ENCODE measurements at places on chromosomes 3 and 15.

GRCh38 chr3:49296781-49297411 is 19.9 kb upstream of the C3orf62 start:
- no peak for DNase-seq

DNA sequence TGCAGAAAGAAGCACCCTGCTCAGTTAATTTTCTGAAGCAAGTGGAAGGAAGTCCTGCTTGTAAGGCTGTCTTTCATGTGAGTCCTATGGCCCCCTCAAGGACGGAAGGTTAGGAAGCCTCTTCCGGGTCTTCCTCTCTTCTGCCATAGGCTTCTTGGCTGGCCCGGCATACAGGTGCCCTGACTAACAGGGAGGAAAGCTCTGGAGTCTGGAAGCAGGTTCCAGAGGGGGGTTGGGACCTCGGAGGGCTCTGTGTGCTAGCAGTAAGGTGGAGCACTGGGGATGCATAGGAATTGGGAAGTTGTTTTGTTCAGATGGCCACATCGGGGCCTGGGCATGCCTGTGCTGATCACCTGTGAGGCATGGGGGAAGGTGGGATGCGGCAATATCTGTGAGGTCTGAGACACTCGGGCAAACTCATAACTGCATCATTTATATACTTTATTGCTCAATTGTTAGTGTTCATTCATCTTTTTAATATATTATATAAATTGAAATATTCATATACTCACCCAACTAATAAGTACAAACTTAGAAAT is 49.6 kb downstream of the TRAK1 start:
- no peak for DNase-seq

DNA sequence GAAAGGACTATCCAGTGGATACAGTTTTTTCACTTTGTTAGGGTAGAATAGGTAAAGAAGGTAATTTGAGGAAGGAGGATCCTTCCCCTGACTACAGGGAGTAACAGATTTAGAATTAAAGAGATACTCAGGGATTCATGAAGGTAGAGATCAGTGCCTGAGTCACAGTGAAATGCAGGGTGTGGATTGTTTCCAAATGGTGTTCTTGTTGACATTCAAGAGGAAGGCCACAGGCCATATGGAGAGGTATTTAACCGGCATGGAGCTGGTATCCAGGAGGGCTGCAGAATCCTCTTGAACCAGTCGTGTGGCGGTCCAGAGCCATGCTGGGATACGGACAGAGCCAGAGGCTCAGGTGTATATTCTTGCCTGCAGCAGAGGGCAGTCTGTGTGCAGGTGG is 28.2 kb downstream of the GYG1 start:
- DNase-seq, result no peak

- no peak for DNase-seq
These were observed 121.5 kb upstream of the LIPC start for GRCh38 chr15:58309963-58310928.

- no peak for DNase-seq
These were observed 76.0 kb downstream of the HMG20A start for GRCh38 chr15:77496715-77497109.

- DNase-seq, result no peak
These were observed 244.8 kb downstream of the LRRN1 start for GRCh38 chr3:4043867-4044575.

GRCh38 chr3:156812521-156813335 is 13.4 kb upstream of the LEKR1 start:
- DNase-seq, result peak; percentile 77

GRCh38 chr3:101010296-101010695 is 17.1 kb upstream of the ABI3BP start:
- no peak for DNase-seq

DNA sequence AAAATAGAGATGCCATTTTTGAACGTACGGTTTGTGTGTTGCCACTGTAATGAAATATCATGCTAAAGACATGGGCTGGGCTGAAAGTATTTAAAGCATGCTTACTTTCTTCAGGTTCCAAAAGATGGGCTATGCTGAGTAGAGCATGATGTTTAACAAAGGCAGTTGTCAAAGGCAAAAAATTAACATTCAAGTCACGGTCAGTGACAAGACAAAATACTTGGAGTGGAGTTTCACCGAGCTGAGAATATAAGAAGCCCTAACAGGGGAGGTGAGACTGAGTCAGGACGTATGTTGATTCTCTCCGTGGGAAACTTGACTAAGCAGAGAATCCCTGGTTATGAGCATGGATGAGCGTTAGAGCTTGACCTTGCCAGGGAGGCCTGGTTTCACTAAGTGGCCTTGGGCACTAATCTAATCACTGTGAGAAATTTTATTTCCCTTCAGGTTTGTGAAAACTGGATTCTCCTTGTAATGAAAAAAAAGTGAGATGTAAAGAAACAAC is 218.2 kb upstream of the ADAMTS9 start:
- DNase-seq, result no peak

- no peak for DNase-seq
These were observed 125.0 kb downstream of the MOBP start for GRCh38 chr3:39592311-39593050.

DNA sequence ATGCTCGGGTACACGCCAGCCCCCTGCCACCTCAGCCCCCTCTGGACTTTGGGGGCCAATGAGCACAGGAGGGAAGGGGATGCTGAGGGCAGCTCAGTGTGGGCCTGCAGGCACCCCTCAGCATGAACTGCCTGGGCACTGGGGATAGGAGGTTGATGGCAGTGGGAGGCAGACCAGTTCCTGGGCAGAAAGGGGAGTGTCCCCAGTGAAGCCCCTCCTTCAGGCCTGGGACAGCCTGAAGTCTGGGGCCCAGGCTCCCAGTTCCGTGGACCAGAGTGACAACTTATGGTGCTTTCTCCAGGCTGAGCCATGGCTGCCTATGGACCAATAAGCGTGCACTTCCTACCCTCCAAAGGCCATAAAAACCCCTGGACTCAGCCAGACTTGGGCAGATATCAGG is 63.3 kb upstream of the IMPG2 start:
- DNase-seq, result no peak

DNA sequence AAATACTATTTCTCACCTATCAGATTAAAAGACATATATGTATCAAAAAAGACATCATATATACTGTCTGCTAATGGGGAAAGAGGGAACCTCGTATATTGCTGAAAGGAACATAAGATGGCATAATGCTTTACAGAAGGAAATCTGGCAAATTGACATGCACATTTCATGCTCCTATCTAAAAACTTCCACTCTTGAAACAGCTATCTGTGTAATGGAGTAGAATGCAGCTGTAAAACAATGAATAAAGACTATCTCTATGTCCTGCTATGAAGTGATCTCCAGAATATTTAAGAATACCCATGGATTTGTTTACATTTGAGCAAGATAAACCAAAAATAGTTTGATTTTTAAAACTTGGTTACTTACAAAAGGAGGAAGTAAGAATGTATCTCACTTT is 107.4 kb downstream of the TBL1XR1 start:
- DNase-seq, result no peak

DNA sequence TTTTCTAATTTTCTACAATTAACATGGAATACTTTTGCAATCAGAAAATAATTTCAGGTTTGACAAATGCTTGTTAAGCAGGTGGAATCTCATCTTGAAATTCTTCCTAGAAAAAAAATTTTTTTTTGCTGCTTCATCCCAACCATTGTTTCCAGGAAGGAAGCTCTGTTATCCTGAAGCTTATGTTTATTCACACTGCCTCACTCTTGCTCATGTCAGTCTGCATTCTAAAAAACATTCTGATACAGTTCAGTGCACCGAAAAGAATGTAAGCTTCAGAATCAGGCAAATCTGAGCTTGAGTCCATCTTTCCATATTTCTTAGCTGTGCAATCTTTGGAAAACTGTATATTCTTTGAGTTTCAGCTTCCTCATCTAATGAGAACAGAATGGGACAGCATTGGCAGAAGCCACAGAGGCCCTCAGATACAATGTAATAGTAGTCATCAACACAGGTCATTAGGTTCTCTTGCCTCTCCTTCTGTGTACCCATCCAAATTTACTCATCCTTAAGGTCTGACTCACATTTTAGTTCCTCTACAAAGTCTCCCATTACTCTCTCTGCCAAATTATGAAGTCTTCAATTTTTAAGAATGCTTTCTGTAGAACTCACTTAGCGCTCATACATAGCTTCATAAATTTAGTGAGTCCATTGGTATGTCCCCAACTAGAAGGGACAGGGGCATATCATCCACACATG is 881.8 kb upstream of the NR2F2 start:
- no peak for DNase-seq

DNA sequence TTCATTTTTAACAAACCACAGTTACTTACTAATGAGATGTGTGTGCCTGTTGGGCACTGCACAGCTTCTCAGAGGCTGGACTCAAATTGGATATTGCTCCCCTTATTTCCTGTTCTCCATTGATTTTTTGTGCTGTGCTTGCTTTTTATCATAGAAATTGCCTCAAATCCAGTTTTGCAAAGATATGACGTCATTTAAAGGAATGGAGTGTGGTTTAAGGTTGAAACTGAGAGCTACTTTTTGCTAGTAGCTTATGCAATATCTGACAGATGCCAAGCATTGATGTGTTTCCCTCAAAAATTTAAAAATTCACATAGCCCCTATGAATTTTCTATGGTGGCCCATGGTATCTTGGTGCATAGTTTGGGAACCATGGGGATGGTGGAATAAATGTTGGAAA is 67.7 kb upstream of the ROPN1 start:
- DNase-seq, result no peak

DNA sequence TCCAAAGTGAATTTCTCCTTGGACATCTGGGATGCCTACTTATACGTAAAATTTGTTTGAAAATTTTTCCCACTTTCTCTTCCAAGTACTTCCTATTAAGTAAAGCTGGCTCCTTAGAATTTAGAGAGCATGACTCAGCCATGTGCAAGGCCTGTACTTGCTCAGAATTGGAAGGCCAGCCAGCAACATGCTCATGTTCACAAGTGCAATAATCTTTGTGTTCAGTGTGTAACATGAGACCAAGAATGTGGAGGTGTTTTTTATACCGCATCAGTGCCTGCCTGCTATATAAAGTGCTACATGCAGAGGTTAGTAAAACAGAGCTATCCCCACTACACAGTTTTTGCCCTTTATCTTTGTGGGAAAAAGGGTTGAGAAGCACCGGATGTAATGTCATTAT is 151.9 kb upstream of the FEZF2 start:
- DNase-seq, result no peak

DNA sequence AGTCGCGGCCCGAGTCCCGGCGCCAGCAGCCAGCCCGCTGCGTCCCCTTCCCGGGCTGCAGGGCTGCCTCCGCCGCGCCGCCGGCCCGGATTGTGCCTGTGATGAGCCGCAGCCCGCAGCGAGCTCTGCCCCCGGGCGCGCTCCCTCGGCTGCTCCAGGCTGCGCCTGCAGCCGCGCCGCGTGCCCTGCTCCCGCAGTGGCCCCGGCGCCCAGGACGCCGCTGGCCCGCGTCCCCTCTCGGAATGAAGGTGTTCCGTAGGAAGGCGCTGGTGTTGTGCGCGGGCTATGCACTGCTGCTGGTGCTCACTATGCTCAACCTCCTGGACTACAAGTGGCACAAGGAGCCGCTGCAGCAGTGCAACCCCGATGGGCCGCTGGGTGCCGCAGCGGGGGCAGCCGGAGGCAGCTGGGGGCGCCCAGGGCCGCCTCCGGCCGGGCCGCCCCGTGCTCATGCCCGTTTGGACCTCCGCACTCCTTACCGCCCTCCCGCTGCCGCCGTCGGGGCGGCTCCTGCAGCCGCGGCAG is 1.2 kb downstream of the CHST2 start:
- no peak for DNase-seq

GRCh38 chr3:40582401-40583027 is 57.8 kb downstream of the ZNF621 start:
- no peak for DNase-seq
